ENCODE measurements at places on chromosomes 7 and 10.
A peak's percentile ranks its signal among the peaks of the same experiment; 100 is the strongest.

DNA sequence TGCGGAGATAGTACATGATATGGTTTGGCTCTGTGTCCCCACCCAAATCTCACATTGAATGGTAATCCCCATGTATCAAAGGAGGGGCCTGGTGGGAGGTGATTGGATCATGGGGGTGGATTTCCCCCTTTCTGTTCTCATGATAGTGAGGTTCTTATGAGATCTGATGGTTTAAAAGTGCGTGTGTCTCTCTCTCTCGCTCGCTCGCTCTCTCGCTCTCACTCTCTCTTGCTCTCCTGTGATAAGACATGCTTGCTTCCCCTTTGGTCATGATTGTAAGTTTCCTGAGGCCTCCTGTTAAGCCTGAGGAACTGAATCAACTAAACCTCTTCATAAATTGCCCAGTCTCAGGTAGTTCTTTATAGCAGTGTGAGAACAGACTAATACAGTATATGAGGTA is 171.9 kb downstream of the NSUN6 start:
- no peak for DNase-seq

DNA sequence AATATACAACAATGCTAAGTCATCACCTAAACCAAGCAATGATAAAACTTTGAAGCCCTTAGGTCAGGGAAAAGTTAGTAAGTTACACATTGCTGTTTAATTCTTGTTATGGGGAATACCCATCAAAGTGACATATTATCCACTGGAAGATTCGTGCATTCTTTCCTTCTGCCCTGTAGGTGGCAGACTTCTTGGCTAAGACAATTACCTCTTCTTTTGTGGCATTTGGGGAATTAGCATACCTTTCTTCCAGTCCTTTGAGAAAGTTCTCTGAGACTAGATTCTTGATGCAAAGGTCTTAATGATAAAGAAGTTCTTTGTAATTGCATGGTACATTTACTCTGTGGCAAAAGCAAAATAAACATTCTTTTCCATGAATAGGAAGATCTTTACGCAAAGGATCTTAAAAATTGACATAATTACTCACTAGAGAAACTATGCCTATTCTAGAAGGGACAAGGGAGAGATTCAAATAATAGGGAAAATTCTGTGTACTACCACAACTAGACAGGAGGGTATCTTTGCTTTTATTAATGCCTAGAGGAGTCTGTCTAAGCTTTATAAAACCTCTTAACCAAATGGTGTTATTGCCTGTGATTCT is 395.9 kb downstream of the GRM8 start:
- peak; percentile 1 for DNase-seq

DNA sequence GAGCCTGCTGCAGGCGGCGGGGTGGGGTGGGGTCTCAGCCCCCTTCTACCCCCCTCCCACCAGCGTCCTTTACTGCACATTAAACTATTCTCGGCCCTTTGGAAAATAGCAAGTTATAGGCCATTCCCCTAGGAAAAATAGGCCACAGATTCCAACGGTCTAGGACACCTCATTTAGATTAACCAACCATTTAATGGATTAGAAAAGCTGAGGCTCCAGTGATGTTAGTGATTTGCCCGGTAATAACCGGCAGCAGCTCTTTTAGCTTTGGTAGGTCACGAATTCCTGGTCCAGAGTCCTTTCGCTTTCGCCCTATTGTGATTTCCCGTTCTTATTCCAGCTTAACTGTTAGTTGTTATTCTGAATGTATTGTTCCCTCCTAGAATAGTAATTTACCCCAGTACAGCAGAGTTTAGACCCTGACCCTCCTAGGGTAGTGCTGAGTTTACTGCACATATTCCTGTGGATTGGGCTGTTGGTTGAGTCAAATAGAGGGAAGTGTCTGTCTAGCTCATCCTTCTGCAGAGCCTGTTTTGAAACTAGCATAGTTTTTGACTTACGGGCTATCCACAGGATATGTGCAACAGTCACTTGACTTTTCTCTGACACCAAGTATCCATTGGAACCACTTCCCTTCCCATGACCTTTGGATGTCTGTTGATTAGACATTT is 754 bp downstream of the GSTO1 start:
- DNase-seq: peak; percentile 82

DNA sequence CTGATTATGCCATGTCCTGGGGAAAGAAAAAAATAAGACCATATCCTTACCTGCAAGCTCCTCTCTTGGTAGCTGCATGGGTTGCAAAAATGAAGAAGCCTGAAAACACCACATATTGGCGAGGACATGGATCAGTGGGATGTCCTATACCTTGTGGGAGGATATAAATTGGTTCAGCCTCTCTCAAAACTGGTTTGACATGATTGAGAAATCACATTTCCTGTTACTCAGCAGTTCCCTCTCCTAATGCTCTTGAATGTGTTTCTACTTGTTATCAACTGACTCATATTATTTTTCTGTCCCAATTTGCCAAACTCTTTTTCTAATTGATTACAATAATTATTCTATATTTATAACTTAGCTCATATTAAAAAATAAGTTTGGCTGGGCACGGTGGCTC is 380.2 kb downstream of the EXOC4 start:
- DNase-seq: peak; percentile 47

Data from EL (cell line).